Stimulated activated CD4-positive, alpha-beta T cell treated with anti-CD3 and anti-CD28 coated beads, Interleukin-4, amount 100 ng/mL, for 1 hour (primary cell): ENCODE measurements at places on chromosomes 7 and 10.

- DNase-seq = no peak
These were observed 50.5 kb upstream of the HSPA12A start for GRCh38 chr10:116792817-116793216.

- DNase-seq = no peak
These were observed 12.8 kb upstream of the LBX1 start for GRCh38 chr10:101241840-101242707.

GRCh38 chr10:98369801-98370200, 45.2 kb downstream of the PYROXD2 start:
- no peak for DNase-seq

DNA sequence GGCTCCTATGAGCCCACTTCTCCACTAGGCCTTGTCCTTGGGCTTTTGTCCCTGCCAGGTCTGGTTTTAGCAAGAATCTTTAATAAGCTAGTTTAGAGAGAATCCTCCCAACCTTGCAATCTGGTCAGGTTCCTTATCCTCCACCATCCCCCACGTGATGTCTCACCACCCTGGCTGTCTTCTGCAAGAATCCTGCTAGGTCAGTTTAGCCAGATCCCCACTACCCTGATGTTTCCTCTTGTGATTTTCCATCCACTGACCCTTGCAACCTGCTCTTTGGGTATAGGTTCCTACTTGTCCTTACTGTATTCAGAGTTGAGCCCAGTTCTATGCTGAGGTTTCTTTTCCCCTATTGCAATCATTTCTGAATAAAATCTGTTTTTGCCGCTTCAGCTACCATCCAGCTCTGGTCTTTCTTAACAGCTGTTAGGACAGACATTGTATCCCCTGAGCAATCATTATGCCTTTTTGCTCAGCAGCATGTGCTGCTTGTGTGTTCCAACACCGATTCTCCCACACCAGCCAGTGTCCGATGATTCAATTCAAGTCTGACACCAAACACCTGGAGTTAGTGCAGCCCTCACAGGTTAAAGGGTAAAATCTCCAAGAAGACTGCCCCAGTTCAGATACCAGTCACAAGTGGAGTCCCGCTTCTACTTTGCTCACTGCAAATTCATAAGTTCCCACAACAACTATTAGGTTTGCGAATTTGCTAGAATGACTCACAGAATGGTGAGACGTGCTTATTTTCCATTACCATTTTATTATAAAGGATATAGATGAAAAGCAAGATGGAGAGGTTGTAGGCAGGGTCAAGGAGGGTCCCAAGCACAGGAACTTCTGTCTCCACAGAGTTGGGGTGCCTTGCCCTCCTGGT, 62.2 kb upstream of the ADCY1 start:
- no peak for DNase-seq

GRCh38 chr7:158010961-158011693, 576.5 kb downstream of the PTPRN2 start:
- no peak for DNase-seq

DNA sequence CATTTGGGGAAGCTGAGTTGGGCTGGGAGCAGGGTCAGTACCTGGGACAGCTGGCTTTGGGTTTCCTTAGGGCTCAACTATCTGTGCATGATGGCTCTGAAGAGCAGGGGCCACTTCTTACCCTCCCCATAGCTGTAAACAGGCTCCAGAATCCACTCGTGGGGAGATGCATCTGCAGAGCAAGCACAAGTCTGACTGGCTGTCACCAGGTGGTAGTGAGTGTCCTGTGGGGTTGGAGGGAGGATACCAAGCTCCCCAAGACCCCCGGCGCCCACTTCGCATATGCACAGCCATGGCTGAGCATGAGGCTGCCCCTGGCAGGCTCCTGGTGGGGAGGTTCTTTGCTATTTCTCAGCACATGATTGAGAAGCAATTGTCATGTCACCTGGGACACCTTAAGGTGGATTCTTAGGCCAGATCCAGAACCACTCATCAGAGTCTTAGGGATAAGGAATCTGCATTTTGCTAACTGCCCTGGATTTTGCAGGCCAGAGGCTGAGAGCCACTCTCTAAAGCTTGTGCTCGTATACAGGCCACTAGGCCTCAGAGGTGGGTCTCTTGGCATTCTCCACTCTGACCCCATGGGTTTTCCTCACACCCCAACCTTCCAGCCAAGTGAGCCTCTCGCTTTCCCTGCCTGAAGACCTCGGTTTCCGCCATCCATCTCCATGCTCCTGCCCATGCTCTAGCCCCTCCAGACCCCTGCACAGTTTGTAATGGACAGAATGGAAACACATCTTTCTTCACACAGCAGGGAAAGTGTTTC, 53.7 kb downstream of the ADCY1 start:
- DNase-seq = no peak

- no peak for DNase-seq
These were observed 40.5 kb upstream of the HERPUD2 start for GRCh38 chr7:35735396-35735795.

DNA sequence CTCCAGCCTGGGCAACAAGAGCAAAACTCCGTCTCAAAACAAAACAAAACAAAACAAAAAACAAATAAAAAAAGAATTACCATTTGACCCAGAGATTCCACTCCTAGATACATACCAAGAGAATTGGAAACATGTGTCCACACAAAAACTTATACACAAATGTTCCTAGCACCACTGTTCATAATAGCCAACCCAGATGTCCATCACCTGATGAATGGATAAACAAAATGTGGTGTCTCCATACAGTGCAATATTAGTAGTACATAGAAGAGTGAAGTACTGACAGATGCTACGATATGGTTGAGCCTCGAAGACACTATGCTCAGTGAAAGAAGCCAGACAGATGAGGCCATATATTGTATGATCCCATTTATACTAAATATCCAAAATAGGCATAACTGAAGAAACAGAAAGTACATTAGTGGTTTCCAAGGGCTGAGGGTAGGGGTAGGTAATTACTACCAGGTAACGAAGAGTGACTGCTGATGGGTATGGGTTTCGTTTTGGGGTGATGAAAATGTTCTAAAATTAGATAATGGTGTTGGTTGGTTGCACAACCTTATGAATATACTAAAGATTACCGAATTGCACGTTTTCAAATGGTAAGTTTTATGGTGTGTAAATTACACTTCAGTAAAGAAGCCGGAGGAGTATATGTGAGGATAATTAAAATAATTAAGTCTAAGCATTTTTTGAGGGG, 20.0 kb downstream of the MYO1G start:
- DNase-seq = no peak

DNA sequence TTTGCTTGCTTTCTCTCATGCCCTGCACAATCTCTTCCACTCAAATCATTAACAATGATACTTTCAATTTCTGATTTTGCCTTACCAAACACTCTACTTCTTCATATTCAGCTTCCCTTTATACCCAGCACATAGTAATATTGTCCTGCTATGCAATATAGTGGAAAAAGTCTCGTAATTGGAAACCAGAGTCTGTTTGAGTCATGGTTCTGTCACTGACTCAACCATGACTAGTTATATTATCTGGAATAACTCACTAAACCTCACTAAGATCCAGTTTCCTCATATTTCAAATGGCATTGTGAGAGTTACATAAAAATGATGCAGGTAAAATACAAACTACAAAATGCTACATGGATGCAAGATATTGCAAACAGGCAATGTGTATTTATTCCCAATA, 98.5 kb upstream of the LRRTM3 start:
- DNase-seq = no peak

DNA sequence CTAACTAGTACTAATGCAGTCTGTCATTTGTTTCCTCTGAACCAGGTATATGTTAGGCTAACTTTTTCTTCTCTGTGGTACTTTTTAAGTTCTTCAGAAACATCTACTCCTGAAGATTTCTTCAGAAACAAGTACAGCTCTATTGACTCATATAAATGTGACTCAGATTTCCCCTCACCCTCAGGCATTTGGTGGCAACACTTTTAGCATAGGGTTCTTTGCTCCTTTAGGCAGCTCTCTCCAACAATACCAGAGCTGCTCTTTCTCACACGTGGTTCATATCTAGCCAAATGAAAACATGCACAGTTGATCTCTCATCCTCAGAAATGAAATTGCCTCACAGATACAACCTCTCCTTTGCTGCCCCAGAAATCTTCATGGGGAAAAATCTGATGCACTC, 939.8 kb downstream of the SORCS1 start:
- DNase-seq = no peak

- no peak for DNase-seq
These were observed 102.7 kb upstream of the MKLN1 start for GRCh38 chr7:131224996-131225395.

- no peak for DNase-seq
These were observed 14.4 kb upstream of the SAMD9 start for GRCh38 chr7:93132216-93132615.

GRCh38 chr10:36468620-36469019, 656.8 kb upstream of the ANKRD30A start:
- DNase-seq = no peak

DNA sequence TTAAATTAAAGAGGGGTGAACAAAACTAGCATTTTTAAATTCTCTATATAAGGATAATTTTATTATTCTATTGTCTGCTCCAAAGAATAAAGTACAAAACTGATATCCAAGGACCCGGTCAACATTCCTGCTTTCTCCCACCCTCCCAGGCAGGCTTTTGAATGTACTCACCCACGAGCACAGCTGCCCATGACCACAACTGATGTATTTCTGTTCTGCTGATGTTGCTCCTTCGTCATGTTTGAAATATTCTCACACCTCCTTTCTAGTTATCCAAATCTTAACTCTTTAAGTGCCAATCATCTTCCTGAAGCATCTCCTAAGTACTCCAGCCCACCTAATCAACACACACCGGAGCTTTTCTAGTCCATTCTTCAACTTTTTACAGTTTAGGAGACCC, 46.7 kb downstream of the CALD1 start:
- DNase-seq = no peak

GRCh38 chr7:140512317-140513000, 33.2 kb upstream of the MKRN1 start:
- DNase-seq = no peak

GRCh38 chr7:4603843-4604231, 78.3 kb upstream of the FOXK1 start:
- DNase-seq = no peak

DNA sequence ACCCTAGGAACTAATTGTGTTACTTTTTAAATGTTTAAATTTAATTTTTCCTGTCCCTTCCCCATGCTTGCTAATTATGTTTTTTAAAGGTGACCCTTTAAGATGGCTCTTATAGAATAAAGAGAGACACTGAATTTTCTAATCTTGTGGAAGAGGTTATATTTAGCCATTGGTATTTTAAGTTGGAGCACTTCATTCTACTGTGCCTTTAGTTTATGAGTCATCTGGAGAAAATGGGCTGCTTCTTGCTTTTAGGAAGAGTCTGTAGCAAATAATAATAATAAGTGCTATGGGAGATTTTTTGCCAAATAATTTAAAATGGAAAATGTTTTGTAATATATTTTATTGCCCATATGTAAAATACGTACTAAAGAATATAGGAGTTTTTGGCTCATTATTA, 139.7 kb downstream of the ADK start:
- no peak for DNase-seq

DNA sequence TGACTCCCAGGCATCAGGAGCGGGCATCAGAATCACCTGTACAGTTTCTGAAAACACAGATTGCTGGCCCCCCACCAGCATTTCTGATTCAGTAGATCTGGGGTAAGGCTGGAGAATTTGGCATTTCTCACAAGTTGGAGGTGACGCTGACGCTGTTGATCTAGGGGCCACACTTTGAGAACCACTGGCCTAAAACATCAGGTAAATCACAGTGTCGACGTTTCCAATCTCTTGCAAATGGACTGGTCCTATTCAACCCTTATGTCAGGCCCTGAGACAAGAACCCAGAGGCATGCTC, 564.0 kb downstream of the KCNMA1 start:
- DNase-seq = no peak

- no peak for DNase-seq
These were observed 717.1 kb upstream of the LRRN3 start for GRCh38 chr7:110373859-110374258.

DNA sequence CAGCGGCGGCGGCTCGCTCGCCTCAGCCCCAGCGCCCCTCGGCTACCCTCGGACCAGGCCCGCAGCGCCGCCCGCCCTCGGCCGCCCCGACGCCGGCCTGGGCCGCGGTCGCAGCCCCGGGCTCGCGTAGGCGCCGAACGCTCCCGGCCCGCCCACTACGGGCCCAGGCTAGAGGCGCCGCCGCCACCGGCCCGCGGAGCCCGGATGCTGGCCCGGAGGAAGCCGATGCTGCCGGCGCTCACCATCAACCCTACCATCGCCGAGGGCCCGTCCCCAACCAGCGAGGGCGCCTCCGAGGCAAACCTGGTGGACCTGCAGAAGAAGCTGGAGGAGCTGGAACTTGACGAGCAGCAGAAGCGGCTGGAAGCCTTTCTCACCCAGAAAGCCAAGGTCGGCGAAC, 18.2 kb upstream of the TSPAN33 start:
- DNase-seq = no peak

DNA sequence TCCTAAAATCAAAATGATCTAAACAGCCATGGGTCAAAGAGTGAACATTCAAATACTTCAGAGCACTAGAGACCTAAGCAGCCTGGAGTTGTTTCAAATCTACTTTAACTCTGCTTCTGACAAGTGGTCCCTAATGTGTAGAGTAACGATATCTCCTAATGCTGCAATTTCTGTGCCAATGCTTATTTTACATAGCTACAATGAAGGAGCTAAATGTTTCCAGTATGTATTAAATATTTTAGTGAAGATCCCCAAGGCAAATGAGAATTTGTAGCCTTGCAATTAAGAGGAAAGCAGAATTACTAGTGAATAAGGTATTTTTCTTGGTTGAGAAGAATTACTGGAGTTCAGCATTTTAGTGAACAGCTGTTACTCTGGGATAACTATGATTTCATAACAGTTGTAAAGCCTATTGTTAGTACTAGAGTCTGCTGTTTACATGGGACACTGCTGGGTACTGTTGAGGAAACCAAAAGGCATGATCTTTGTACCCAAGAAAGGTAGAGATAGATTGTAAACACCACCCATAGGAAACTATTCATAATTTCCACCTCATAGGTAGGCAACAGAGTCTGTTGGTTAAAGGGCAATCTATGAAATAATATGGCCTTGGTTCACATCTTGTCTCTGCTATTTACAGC, 271.9 kb downstream of the PLXDC2 start:
- no peak for DNase-seq

GRCh38 chr7:111729483-111729882, 167.2 kb upstream of the IMMP2L start:
- no peak for DNase-seq

- no peak for DNase-seq
These were observed 43.5 kb upstream of the LSM8 start for GRCh38 chr7:118140468-118140867.

DNA sequence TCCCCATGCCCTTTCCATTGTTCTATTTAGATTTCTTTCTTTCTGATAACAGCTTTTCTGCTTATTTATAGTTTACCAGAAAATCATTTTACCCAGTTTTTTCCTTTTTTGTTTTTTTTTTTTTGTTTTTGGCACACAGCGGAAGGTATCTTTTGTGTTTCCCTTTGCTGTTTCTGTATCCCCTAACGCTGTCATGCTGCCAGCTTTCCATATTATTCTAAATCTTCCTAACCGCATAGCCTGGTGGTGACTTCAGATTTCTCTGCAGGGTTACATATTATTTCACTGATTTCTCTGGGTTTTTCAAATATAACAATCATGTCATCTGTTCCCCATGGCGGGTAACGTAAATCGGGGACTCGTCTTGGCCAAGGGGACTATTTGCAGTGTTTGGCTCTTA, 4.0 kb upstream of the SLC29A4 start:
- no peak for DNase-seq
